ENCODE measurements at places on chromosomes 5 and 9. TPM values are rescaled to one million over a fixed set of nuclear protein-coding genes. Genes with fewer than 3 reads are reported as not detected.

DNA sequence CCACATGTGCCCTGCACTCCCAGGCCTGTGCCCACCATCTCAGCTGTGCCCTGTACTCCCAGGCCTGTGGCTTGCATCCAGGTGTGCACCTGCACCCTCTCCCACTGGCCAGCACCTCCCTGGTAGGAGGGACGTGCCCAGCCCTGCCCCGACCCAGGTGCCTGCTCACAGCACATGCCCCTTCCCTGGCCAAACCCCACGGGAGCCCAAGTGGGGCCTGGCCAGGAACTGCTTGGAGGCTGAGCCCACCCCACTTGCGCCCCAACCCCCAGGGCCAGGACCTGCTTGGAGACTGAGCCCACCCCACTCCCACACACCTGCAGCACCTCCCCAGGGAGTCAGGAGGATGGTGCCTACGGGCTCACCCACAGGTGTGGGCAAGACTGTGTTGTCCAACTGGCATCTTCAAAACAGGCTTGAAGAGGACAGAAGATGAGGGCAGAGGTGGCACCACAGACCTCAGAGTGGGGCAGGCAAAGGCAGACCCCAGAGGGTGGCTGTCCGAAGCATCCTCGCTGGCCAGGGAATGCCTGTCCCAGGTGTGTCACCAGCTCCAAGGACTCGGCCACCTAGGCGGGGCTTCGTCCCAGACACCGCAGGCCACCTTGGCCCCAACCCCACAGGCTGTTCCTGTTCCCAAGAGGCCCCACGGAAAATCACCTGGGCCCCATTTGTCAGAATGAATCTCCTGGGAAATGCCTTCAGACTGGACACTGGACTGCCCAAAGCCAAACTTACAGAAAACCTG lies 10.8 kb downstream of the ZDHHC11B start:
- no peak overlapping the region for H3K4me3 ChIP-seq
- DNase-seq = no peak
- no peaks in the 10 kb centered on the region for H3K4me1 ChIP-seq

DNA sequence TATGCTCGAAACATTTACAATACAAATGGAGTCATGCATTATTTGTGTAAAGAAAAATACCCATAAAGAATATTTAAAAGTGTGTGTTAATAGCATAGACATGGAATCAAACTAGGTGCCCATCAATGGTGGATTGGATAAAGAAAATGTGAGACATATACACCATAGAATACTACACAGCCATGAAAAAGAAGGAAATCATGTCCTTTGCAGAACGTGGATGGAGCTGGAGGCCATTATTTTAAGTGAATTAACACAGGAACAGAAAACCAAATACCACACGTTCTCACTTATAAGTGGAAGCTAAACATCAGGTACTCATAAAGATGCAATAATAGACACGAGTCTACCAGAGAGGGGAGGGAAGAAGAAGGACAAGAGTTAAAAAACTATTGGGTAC lies 22.8 kb downstream of the SMIM23 start:
- no peaks in the 10 kb centered on the region for H3K36me3 ChIP-seq
- H3K4me1 ChIP-seq = no peaks in the 10 kb centered on the region
- DNase-seq = no peak
- no peak overlapping the region for H3K27ac ChIP-seq

DNA sequence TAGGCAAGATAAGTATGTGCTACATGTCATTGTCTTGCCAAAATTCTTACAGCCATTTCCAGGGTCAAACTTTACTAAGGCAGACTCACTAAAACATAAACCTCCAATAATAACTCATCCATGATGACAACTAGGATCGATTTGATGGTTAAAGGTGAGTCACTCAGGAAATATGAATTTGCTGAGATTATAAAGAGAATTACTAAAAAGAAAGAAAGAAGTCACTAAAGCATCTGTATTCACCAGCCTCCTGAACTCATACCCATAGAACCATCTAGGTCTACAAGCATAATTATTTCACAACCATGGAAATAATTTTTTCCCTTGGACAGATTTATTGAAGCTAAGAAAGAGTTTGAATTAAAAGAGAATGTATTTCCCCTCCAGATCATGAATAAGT lies 258.6 kb downstream of the TLE1 start:
- H3K4me1 ChIP-seq = no peaks in the 10 kb centered on the region
- H3K4me3 ChIP-seq = no peak overlapping the region
- H3K27me3 ChIP-seq = no peaks in the 10 kb centered on the region
- no peak for DNase-seq

DNA sequence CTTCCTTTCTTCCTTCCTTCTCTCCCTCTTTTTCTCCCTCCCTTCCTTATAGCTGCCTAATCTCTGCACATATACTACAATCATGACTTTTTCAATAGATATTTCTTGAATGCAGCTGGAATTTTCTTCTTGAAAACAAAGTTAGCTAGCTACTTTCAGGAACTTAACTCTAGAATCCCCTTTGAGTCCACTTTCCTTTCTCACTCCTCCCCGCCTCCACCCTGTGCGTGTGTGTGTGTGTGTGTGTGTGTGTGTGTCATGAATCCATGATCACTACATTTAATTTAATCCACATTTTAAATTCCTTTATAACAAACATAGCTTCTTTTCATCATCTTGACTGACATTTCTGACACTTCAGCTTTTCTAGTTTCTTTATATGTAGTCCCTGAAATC lies 167.5 kb upstream of the KLF9 start:
- H3K27me3 ChIP-seq = peaks cover 19% of the 10 kb centered on the region
- DNase-seq = no peak
- H3K4me3 ChIP-seq = no peak overlapping the region

GRCh38 chr5:140108093-140109017 lies 5.6 kb upstream of the PURA start:
- H3K27me3 ChIP-seq = peaks cover 12% of the 10 kb centered on the region
- peaks cover 42% of the 10 kb centered on the region for H3K4me1 ChIP-seq
- H3K36me3 ChIP-seq = no peaks in the 10 kb centered on the region
- peak overlapping the region; percentile 94 for H3K27ac ChIP-seq
- DNase-seq = no peak
- peak overlapping the region; percentile 65 for H3K4me3 ChIP-seq

DNA sequence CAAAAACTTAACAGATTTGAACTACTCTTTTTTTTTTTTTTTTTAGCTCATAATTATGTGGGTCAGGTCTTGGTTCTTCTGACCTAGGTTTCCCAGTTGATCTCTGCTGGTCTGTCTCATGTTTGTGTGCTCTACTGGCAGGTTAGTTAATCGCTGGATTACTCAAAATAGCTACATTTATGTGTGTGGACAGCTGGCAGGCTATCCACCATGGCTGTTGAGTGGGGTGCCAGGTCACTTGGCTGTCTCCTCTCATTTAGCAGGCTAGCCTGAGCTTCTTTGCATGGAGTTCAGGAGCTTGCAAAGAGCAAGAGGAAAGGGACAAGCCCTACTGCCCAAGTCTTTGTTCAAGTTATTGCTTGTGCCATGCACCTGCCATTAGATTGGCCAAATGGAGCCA lies 9.3 kb downstream of the ADCY2 start:
- H3K36me3 ChIP-seq = no peaks in the 10 kb centered on the region
- H3K27me3 ChIP-seq = no peaks in the 10 kb centered on the region
- H3K4me3 ChIP-seq = no peak overlapping the region
- DNase-seq = no peak
- H3K27ac ChIP-seq = no peak overlapping the region

PRLR gene
- total RNA-seq = not detected

- no peak overlapping the region for H3K27ac ChIP-seq
- no peaks in the 10 kb centered on the region for H3K36me3 ChIP-seq
- no peaks in the 10 kb centered on the region for H3K27me3 ChIP-seq
- DNase-seq = no peak
Observed at GRCh38 chr5:174481737-174482136, 242.6 kb upstream of the MSX2 start.

DNA sequence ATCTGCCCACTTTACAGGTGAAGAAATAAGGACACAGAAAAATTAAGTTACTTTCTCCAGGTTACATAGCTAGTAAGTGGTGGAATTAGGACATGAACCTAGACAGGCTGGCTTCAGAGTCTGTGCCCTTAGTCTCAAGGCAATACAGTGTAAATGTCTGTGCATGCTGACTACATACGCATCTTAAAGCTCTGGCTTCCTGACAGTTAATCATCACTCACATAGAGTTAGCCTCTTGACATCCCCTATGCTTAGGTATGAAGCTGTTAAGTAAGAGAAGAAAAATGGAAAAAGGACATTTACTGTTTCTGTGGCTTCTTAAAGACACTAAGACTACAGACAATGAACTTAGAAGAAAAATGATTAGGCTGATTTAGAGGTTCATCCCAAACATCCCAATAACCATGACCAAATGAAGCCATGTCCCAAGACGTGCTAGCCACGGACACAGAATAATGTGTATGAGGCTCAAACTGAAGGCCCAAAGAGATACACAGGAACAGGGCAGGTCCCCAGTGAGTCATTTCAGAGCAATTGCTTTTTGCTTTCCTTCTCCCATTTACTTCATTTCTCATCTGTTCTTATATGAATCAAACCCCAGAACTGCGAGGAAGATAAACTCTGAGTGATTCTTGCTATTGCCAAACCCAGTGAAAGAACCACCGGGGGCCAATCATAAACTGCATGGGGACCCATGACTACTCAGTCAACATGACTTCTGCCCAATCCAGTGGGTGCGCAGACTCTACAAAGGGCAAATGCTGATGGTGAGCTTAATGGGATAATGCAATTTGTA lies 100.0 kb upstream of the IFNK start:
- no peak overlapping the region for H3K4me3 ChIP-seq
- H3K27me3 ChIP-seq = no peaks in the 10 kb centered on the region
- no peaks in the 10 kb centered on the region for H3K36me3 ChIP-seq
- no peaks in the 10 kb centered on the region for H3K4me1 ChIP-seq

CCDC183 gene
- 2.3 TPM for total RNA-seq

DNA sequence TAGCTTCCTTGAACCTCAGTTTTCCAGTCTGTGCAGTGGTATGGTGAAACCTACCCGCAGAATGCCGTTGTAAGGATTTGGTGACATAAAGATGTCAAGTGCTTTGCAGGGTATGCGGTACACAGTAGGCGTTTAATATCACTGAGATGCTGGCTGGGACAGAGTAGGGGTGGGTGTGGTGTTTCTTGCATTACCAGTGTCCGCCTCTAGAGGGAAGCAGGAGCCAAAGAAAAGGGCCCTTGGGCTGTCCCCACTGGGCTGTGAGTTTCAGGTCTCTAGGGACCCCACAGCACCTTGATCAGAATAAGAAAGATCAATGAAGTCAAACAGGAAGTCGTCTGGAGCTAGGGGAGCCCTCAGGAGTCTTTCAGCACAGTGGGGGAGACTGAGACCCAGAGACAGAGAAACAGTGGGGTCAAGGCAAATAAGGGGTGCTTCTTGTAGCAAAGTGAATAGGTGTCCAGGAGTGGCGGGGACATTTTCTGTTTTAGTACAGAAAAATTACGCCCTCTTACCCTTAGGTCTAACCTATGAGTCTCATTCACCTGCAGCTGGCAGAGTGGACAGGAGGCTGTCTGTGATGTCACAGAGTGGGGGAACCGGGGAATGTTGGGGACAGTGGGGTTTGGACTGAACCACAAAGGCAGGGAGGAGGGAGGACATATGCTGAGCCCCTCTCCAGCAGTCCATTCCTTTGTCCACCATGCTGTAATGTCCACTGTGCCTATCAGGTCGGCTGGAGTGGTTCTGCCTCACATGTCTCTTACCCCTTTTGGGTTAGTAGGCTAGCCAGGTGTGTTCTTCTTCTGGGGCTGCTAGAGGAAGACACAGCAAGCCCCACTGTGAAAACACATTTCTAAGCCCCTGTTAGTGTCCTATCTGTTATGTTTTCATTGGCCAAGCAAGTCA lies 4.7 kb upstream of the TEX53 start:
- no peak overlapping the region for H3K27ac ChIP-seq
- H3K4me1 ChIP-seq = no peaks in the 10 kb centered on the region
- no peaks in the 10 kb centered on the region for H3K36me3 ChIP-seq
- DNase-seq = peak; percentile 37
- no peak overlapping the region for H3K4me3 ChIP-seq
- peaks cover 7% of the 10 kb centered on the region for H3K27me3 ChIP-seq
